ENCODE measurements at places on chromosomes 3 and 15.

- DNase-seq: peak; percentile 43
These were observed 56.1 kb downstream of the CRTC3 start for GRCh38 chr15:90585863-90586262.

DNA sequence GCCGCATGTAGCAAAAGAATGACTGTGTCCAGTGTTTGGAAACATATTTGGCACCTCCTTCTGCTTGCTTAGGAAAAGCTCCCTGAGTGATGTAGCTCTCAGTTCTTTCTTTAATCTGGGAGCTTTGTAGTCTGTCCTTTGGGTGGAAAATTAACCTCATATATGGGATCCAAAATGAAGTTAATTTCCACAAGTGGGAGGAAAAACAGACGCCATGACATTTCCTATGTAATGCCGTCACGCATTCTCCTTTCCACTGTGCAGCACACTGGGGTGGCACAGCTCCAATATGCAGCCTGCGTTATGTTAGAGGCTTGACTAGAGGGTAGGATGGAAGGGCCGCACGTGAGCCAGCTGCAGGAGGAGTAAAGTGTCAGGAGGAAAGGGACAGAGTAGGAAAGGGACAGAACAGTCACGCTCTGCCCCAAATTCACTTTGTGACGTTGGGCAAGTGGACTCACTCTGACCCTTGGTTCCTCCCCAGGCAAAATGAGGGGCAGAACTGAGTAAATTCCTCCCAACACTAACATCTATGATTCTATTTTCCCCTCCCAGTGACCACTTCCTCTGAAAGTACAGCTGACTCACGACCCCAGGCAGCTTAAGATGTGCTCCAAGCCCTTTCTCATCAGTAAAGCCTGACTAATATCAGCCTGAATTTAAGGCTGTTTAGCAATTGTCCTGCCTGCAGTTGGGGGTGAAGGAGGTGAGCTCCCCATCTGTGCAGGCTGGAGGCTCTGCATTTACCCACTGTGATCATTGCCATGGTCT is 176.5 kb upstream of the PFN2 start:
- DNase-seq: no peak

DNA sequence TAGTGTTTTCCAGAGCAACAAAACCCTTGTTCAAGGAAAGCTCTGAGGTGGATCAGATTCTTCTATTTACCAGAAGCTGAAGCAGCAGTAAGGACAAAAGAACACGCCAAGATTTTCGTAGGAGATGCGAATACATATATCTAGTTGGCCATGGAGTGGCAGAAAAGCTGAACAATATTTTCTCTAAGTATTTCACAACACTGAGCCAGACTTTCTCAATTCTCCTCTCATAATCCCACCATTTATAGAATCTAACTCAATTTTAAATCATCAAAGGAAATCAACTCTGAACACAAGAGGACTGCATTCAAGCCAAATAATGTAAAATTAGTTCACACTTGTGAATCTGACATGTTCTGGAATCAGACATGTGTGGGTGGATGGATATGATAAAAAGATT is 775.0 kb downstream of the ROBO1 start:
- no peak for DNase-seq

DNA sequence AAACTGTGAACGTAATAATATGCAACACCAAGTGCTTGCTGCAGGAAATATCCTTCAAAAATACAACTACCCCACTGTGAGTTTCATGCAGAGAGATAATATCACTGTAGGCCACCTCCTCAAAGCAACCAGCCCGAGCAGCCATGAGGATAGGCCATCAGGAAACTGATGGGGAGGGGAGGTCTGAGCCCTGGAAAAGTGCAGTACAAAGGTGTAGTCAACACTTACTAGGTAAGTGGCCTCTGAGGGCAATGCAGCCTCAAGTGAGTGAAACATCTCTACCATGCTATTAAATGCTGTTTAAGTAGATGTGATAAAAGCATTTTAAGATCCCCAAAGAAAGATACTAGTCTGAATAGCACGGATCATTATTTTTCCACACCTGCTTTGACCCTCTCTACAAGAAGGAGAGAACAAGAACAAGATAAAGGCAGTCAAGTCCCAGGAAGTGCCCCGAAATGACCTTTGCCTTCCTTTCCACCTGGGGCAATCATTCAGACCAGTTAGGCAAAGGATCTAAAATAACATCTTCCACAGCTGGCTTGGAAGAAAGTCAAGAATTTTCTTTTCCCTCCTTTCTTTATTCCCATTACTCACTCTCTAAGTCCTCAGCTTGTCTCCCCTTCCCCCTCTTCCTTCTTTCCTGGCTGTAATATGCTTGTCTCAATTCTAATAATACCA is 62.8 kb downstream of the FMN1 start:
- DNase-seq: no peak

DNA sequence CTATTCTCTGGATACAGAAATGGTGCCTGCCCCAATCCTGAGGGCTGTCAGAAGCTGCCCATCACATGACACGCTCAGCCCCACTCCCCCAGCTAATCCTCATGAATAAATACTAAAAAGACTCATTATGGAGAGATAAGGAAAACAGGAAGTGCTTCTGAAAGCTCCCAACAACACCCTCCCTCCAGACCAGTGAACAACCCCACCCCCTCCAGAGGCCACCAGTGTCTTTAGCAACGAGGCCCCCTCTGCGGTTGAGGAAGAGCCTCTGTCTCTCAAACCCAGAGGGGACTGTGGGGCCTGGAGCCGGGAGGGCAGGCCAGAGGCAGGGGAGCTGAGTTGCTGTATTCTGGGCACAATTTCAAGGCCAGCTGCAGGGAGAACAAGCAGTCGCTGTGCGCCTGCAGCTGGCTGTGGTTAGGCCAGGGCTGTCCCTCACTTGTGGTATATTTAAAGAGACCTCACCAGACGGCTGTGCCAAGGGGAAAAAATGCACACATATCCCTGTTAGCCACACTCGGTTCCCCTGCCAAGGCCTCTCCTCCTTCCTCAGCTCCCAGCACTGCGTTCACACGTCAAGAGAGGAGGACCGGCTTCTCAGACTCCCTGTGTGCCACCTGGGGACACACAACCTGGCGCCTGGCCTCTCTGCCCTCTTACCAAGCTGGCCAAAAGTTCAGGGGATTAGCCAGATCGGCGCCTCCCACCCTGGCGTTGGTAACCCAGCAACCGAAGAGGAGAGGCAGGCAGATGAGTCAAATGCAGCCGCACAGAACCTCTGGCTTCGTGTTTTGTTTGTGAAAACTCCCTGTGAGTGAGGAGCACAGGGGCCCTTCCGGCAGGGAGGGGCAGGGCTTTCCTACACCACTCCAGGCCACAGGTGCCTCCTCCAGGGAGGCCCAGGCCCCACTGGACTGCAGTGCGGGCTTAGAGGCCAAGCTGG is 101.2 kb upstream of the ETV5 start:
- no peak for DNase-seq

- DNase-seq: no peak
These were observed 374.7 kb upstream of the TPRG1 start for GRCh38 chr3:188797045-188797444.

DNA sequence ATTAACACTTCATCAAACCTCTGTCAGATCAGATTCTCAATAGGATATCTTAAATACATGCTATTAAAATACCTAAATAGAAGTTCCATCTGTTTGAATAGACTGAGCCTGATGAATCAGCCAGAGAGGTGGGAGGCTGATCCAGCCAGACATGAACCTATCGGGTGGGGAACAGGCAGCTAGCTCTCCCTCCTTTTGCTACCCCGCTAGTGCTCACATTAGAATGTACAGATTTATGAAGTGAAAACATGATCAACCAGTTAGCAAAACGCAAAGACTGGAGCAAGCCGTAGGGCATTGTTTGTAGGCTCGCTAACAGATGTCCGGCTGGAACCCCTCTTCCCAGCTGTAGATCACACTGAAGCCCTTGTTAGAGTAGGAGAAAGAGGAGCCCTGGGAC is 54.4 kb downstream of the GTF2E1 start:
- no peak for DNase-seq

- DNase-seq: peak; percentile 87
These were observed 20.5 kb downstream of the WDR73 start for GRCh38 chr15:84633311-84634227.

All from trophoblast cell (in vitro differentiated cells and primary cell).